ENCODE measurements at places on chromosomes 11 and 22.

GRCh38 chr11:66363805-66364535 lies 7.6 kb downstream of the SLC29A2 start:
- peak; percentile 36 for DNase-seq

DNA sequence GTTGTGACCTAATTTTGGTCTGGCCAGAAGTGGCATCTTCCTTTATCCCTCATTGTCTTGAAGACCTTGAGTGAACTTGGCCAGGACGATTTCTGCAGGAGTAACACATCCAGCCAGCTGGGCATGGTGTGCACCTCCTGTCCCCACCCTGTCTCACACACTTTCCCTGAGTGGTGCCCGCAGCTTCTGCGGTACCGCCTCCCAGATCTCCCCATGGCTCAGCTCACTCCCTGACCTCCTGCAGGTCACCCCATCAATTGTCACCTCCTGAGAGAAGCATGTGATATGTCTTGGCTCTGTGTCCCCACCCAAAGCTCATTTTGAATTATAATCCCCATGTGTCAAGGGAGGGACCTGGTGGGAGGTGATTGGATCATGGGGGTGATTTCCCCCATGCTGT lies 50.2 kb upstream of the TP53I11 start:
- no peak for DNase-seq

DNA sequence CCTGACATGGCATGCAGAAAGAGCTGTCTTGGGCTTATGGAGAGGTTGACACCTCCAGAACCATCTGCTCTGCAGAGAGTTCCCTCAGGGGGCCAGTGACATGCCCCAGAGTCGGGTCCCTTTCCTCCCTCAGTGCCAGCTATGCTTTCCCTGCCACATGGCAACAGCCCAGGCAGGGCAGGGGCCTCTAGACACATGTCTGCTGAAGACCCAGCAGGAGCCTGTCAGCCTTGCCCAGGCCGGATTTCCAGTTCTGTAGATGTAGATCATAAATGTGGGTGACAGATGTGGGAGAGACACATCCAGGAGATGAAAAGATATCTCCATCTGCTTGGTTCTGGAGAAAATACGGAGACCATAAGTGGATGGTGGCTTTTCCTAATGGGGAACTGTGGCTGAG lies 25.5 kb downstream of the NAV2 start:
- DNase-seq, result no peak

DNA sequence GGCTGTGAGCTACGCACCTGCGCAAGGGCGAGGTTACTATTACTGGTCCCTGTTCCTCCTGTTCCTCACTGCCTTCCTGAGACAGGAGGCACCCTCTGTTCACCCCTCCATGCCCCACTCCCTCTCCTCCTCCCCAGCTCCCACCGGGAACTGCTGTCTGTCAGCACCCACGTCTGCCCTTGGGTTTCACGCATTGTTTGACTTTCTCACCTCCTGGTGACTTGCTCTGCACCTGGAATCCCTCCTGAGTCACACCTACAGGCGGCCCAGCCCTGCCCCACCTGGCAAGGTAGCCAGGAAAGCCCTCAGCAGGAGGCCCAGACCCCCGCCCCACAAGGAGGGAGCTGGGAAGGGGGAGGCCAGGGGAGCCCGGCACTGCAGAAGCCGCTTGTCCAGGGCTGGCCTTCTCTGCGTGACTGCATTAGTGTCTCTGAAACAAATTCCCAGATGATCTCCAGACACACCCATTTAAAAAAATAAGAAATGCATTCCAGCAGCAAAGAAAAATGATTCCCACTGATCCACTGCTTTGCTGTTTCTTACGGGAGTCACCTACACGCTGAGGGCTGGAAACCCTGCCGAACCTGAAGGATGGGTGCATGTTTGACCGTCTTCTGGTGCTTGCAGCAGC lies 86.4 kb downstream of the CELSR1 start:
- no peak for DNase-seq

- DNase-seq, result no peak
Measured at GRCh38 chr11:73939096-73939495, 11.7 kb upstream of the DNAJB13 start.
